ENCODE measurements at places on chromosomes 6 and 20.

DNA sequence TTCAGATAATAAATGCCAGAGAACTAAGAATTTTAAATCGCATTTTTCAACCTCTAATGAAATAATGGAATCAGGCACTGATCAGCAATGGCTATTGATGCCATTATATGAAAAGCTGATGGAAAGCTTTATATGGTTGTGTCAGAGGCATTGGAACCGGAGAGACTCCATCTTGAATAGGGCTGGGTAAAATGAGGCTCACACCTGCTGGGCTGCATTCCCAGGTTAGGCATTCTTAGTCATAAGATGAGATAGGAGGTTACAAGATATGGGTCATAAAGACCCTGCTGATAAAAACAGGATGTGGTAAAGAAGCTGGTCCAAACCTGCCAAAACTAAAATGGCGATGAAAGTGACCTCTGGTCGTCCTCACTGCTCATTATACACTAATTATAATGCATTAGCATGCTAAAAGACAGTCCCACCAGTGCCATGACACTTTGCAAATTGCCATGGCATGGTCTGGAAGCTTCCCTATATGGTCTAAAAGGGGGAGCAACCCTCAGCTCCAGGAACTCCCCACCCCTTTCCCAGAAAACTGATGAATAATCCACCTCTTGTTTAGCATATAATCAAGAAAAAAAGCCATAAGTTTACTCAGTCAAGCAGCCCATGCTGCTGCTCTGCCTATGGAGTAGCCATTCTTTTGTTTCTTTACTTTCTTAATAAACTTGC lies 40.2 kb upstream of the CD83 start:
- no peak for DNase-seq

DNA sequence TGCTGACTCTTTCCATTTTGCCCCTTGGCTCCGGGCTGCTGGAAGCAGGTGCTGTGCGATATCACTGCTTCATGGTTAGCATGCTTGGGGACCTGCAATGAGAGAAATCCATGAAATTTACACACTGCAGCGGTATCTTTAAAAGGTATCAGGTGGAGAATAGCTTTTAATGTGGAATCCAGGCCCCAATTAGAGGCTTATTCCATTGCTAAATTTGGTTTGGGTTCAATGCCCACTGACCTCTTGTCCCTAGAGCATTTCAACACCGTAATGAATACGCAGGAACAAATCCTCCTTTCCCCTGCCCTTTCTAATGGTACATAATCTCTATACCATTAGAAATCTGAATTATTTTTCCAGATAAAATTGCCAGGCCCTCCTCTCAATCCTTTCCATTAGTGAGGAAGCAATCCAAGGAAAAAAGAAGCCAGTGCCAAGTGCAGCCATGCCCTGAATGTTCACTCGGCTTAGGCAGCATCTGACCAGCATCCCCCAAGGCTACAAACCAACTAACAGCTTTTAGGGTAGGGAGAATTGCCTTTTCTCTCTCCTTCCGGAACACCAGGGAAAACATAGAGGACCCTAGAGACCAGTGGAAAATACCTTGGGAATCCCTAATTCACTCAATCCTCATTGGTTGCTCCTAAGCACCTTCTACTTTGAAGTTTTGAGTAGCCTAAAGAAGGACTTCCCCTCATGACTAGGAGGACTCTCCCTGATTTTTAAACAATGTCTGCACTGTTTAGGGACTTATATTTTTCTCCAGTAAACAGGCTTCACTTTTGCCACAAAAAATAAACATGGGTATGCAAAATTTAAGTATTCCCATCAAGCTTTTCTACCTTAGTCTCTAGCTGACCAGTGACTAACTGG lies 143.1 kb downstream of the QRSL1 start:
- no peak for DNase-seq

- no peak for DNase-seq
Observed at GRCh38 chr20:699811-700338, 24.3 kb upstream of the SCRT2 start.

- no peak for DNase-seq
Observed at GRCh38 chr6:97687916-97688315, 404.9 kb upstream of the MMS22L start.

DNA sequence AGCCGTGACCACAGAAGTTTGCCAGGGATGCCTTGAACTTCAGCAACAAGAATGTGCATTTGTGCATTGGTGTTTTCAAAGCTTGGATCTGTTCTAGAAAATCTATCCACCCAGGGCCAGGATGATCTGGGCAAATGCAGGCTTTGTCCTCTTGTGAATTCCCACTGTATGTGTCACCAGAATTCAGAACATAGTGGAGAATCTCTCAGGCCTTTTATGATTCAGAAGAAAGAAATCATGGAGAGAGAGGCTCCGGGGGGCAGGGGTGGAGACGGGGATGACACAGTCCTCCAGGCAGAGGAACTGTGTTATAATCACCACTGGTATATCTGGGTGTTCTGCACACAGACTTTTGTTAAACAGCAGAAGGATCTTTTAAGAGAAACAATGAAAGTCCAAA lies 304.1 kb downstream of the CDH4 start:
- DNase-seq, result no peak

DNA sequence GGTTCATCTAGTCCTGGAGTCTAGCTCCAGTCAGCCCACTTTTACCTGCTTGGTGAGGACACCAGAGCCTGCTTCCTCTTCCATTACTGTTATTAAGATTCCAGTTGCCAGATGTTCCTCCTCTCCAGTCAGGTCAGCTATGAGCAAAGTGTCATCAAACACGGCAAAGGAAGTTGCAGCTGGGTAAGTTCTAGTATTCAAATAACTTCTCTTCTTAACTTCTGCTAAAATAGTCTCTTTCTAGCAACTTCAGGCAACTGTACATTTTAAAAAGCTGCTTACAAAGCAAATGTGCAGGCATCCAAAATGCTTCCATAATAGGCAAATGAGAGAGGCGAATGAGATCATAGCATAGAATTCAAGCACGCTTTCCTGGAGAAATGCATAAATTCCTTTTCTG lies 18.4 kb upstream of the MRPS18A start:
- peak; percentile 79 for DNase-seq

DNA sequence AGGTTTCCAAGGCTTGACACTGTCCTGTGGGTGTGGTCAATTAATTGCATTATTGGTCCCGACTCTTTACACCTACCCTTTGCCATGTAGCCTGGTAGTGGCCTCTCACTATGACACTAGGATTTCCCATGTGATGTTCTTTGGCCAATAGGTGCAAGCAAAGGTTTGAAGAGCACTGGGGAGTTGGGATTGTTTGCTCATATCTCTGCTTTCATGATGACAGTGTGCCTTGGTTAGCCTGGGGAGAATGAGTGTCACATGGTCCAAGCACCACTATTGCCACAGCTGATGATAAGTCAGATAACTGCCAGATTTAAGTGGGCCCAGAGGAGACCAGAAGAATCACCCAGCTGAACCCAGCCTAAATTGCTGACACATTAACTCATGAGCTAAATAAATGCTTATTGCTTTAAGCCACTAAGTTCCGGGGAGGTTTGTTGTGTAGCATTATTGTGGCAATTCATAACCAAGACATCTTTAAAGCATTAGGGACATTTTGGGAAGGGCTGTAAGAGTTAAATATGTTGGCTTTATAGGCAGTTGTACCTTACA lies 17.2 kb upstream of the SCP2D1 start:
- no peak for DNase-seq

DNA sequence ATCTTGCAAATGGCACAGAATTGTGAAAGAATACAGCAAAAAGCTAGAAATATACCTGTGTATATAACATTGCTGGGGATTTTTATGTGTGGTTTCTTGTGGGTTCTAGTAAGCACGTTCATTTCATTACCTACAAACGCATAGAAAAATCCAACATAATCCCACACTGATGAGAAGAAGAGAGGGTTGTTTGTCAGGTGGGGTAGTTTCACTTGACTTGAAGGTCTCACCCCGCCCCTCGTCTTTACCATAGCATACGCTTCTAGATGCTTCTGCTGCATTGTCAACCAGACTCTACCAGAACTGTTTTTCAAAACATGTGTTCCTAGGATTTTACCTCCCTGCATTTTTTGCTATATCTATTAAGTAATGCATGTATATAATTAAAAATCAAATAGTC lies 284.1 kb upstream of the TAB2 start:
- no peak for DNase-seq

DNA sequence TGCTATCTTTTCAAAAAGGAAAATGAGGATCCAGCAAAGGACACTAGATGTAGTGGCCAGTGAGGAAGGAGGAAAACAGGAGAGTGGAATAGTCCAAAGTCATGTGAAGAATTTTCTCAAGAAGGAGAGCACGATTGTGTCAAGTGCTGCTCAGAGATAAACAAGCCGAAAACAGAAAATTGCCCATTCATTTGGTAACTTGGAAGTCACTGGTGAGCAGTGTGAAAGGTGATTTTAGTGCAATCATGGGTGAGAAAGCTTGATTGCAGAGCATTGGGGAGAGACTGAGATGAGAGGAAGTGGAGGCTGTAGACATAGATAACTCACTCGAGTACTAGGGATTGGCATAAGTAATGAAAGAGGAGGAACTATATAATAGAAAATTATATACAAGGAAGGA lies 26.0 kb upstream of the PRDM1 start:
- DNase-seq, result no peak

DNA sequence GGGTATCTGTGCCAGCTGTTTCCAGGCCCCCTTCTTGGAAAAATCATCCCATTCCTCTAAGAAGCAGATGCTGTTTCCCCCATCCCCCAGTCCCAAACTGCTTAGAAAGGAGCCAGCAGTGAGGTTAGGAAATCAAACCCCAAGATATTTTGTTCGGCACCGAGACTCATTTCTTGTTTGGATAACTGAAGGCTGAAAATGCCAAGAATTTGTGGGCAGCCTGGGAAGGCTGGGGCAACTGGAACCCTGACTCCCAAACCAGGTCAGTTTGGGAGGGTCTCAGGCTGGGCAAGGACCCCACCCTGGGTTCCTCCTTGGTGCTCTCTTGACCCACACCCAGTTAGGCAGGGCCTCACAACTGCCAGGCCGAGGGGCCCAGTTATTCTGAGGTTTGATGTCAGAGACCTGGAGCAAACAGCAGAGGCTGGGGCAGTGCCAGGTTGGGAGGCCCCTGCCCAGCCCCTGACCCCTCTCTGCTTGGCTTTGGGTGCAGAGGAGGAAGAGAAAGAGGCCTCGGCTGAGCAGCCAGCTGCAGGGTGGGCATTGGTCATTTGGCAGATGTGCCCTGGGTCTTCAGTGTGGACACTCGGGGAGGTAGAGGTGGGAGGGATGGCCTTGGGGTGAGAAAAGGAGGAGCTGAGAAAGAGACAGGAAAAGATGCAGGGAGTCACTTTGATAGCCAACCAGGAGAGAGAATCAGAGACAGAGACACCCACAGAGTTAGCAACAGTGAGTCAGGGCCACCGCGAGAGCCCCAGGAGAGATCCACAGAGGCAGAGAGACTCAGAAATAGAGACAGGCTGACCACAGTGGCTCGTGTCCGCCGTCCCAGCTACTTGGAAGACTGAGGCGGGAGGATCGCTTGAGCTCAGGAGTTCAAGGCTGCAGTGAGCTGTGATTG lies 5.0 kb downstream of the ANGPT4 start:
- DNase-seq, result no peak

GRCh38 chr20:41293269-41294037 lies 24.1 kb downstream of the ZHX3 start:
- no peak for DNase-seq

DNA sequence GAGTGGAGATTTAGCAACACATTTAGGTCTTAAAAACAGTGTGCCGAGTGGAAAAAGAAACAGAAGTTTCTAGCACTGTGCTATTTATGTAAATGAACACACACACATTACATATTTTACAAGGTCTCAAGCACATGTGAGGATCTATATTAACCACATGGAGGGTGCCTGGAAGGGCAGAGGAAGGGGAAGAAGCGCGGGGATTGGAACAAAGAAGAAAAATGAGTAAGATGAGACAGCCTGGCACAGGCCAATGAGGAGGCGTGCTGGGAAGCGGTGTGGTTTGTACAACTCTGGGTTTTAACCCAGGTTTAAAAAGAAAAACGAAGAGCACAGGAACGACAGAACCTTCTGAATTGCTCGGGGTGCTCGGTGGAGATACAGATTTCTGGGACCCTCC lies 5.7 kb downstream of the KCNG1 start:
- DNase-seq, result no peak

DNA sequence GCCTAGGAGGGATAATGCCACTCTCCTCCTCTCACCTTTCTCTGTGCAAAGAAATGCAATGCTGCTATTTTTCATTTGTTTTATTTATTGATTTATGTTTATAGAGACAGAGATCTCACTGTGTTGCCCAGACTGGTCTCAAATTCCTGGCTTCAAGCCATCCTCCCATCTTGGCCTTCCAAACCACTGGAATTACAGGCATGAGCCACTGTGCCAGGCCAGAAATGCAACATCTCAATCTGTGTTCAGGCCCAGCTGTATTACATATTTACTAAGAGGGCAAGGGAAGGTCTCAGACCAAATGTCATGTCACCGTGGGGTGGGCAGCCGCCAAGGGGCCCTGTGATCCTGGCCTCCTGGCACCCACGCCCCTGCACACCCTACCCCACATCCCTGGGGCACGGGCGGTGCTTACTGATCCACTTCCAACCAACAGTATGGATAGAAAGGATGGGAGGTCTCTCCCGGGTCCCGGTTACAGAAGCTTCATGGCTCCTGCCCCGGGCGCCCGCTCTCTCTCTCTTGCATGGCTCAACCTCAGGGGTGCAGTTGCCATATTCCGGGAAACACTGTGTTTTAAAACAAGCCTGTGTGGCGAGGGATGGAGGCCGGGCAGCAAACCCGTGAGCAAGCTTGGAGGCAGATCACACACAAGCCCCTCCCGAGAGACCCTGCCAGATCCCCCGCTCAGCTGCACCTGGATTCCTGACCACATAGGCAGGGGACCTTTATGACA lies 111.8 kb downstream of the AGPAT4 start:
- DNase-seq, result no peak

DNA sequence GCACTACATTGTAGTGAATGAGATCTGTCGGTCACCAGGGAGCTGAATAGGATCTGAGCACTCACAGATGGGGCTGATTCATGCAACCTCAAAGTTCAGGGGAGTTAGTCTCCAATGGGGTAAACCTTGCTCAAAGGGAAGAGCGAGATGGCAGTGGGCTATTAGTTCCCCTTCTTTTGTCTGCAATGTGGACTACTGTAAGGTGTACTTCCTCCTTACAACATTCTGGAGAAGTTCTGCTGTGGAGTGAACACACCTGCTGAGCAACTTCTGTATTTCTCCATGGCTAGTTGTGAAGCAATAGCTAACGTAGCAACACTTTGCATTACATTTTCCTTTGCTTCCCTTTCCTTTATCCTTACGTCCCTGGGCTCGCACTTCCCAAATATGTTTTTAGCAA lies 134.3 kb upstream of the B3GAT2 start:
- no peak for DNase-seq
